ENCODE measurements at places on chromosomes 12 and 14.

GRCh38 chr12:22266101-22266500, 68.4 kb downstream of the ST8SIA1 start:
- no peak for DNase-seq

DNA sequence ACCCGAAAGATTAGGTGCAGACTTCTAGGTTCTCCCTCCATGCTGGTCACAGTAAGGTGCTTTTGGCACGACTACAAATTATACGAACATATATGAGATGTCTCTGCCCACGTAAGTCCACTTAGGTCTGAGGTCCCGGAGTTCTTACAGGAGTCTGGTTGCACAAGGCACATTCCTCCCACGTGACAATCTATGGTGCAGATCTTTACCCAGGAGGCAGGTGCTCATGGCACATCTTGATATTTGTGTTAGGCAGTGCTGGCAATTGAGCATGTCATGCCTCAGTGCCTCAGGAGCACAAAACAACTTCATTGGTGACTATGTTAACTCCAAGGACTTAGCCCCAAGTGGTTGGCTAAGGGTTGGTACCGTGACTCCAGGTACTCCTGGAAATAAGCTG, 92.0 kb upstream of the AMN1 start:
- no peak for DNase-seq

- DNase-seq = no peak
Observed at GRCh38 chr12:7058850-7059395, 1.6 kb upstream of the C1S start.

GRCh38 chr12:3168223-3169221, 91.3 kb downstream of the TSPAN9 start:
- no peak for DNase-seq

DNA sequence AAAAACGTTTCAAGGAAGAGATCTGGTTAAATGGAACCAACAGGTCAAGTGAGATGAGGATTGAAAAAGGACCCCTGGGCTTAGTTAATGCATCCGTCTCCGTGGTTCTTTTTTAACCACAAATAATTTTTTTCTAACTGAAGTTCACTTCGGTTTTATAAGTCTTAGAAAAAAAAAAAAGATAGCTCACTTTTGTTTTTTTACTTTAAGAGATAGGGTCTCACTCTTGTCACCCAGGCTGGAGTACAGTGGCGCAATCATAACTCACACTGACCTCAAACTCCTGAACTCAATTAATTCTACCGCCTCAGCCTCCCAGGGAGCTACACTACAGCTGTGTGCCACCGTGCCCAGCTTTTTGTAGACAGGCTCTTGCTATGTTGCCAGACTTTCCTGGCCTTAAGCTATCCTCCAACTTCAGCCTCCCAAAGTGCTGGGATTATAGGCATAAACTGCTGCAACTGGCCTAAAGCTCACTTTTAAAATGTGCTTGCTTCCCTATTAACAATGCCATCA, 11.8 kb downstream of the HNRNPC start:
- no peak for DNase-seq

GRCh38 chr12:128518644-128519043, 251.7 kb downstream of the TMEM132C start:
- no peak for DNase-seq

DNA sequence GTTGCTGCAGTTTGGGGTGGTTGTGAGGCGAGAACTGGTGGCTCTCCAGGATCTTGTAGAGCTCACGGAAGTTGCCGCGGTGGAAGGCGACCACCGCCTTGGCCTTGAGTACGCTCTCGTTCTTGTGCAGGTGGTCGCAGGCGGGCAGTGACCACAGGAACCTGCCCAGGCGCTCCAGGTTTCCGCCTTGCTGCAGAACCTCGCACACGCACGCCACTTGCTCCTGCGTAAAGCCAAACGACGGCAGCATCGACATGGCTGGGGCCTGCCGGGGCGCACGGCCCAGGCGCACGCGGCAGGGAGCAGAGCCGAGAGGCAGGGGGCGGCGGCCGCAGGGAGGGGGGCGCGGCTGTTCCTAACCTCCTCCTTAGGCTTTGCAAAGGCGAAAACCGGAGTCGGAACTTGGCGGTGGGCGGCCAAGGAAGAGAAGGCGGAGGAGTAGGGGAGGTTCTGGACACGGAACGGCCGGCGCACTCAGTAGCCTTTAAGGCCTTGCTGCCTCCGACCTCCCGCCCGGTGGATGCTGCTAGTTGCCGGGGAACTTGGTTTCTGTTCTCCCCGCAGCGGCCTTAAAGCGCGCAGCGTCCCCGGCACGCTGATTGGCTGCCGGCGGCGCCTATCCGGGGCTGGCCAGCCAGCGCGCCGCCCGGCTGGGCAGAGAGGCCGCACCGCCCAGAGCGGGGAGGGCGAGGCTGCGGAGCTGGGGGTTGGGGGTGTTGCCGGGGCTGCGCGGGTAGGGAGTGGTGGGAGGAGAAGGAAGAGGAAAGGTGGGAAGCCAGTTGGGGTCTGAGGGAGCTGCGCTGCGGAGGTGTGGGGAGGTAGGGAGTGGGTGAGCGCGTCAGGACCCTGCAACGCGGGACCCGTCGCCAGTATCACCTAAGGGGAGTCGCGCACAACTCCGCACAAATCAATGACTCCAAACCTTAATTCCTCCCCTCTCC, at the start of gene SIX1:
SIX1 (minus strand) TSS at position 544 of the 941 bp plus-strand sequence; CDS start at position 256, 288 bp downstream.
- DNase-seq = no peak

GRCh38 chr14:104265918-104266630, 127.7 kb downstream of the KIF26A start:
- DNase-seq = no peak

- no peak for DNase-seq
Observed at GRCh38 chr12:27284751-27285150, 40.7 kb downstream of the STK38L start.

GRCh38 chr14:50344876-50345563, 32.9 kb downstream of the DMAC2L start:
- DNase-seq = no peak

GRCh38 chr14:44988694-44989093, 26.7 kb downstream of the TOGARAM1 start:
- no peak for DNase-seq

Data from activated T-helper 1 cell treated with anti-CD3 and anti-CD28 coated beads, Interleukin-2, amount 50 U/mL, for 16 hours (primary cell).